Cortex of kidney (tissue), 1 donor: ENCODE measurements at places on chromosomes 5 and 9.

DNA sequence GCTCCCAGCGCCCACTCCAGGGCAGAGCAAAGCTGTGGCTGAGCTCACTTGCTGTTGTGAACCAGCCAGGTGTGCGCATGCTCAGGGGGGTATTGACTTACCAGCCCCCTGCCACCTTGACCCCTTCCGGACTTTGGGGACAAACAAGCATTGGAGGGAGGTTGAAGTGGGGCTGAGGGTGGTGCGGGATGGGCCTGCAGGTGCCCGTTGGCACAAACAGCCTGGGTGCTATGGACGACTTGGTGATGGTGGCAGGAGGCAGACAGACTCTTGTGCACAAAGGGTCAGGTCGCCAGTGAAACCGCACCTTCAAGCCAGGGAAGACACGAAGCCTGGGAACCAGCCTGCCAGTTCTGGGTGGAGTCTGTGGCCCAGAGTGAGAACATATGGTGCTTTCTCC lies 858.5 kb upstream of the PTPRD start:
- no peak for DNase-seq

- DNase-seq, result no peak
Measured at GRCh38 chr5:38603691-38604090, 47.2 kb upstream of the LIFR start.

DNA sequence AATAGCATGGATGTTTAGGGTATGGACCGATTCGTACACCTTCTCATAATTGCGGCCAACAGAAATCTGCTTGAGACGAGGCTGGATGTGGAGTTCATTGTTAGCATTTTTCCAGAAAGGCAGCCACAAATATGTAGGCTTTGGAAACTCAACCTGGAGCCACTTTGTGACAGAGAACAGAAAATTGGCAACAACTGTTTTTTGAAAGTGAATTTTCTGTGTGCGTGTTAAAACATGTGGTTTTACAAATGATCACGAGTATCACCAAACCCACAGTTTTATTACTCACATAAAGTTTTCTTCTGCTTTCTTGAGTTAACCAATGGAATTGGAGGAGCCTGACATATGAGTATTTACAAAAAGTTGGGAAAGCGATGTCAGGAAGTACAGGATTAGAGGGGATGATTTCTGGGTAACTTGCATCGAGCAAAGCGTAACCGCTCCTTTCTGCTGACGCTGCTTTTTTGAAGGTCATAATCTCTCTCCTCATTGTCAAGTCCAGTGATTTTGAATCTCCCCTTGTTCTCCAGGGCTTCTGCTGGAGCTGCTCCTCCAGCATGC lies 138.5 kb upstream of the TAF11L2 start:
- no peak for DNase-seq

GRCh38 chr9:136306211-136307208 lies 2.6 kb upstream of the CCDC187 start:
- no peak for DNase-seq

- no peak for DNase-seq
Measured at GRCh38 chr9:129610473-129611306, 10.2 kb downstream of the C9orf50 start.

- DNase-seq, result no peak
Measured at GRCh38 chr5:108238936-108239887, 142.7 kb downstream of the FBXL17 start.

DNA sequence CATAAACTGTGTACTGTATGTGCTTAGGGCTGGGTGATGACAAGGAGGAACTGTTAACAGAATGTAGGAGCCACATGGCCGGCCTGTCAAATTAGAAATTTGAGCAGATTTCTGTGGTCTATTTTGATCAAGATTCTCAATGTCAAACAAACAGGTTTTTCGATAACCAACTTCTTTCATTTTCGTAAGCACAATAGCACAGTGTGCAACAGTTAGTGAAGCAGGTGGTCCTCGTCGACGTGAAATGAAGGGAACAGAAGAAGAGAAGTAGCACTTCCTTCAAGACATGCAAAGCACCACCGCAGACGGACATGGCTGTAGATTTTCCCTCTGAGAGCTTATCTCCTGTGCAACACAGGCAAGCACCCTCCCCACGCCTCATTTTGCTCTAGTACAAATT lies 252.1 kb downstream of the CRB2 start:
- no peak for DNase-seq

GRCh38 chr5:90119531-90119971 lies 290.0 kb downstream of the CETN3 start:
- DNase-seq, result no peak

DNA sequence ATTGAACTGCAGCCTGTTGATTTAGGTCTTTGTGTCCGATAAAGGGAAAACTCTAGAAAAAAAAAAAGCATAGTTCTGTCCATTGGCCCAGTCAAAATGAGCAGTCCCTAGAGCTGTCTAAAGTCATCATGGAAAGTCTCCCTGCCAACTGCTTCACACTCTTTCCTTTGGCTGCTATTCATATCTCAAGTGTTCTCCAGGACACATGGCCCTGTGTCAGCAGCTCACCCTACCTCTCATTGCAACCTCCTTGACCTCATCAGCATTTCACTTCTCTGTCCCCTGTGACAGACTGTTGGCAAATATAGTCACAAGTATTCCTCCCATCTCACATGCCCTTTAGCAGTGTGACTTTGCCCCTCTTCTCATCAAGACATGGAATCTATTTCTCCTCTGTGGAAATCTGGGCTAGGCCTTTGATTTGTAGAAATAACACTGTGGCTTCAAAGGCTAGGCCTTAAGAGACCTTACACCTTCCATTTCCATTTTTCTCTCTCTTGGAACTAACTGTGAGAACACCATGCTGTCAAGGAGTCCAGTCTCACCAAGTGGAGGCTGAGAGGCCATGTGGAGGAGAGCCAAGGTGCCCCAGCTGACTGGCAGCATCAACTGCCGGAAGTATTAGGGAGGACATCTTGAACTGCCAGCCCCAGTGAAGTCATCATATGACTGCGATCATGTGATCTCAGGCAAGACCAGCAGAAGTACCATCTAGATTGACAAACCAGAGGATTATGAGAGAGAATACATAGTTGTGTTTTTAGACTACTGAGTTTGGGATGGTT lies 149.4 kb upstream of the TARS1 start:
- DNase-seq, result no peak

GRCh38 chr5:173454361-173454735 lies 126.1 kb upstream of the STC2 start:
- DNase-seq, result no peak

- no peak for DNase-seq
Measured at GRCh38 chr5:149605354-149605997, 24.2 kb downstream of the ARHGEF37 start.

DNA sequence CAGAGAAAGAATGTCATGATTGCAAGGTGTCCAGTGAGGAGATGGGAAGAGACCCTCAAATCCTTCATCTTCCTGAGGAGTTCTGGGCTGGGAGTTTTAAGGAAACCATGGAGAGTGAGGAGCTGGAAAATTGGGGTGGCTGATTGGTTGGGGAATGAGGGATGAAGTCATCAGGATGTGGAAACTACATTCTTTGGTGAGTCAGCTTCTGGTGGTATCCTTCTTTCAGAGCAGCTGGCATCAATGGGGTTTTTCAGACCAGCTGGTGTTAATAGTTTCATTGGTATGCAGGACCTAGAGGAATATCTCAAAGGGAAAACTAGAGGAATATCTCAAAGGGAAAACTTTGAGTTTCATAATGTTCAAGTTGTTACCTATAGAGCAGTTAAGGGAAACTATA lies 45.2 kb downstream of the RNF180 start:
- no peak for DNase-seq

GRCh38 chr5:150589862-150590601 lies 50.4 kb upstream of the SYNPO start:
- DNase-seq, result no peak

- DNase-seq, result no peak
Measured at GRCh38 chr9:86279839-86280238, 2.5 kb downstream of the ISCA1 start.

GRCh38 chr9:20319641-20320337 lies 302.5 kb downstream of the MLLT3 start:
- DNase-seq, result no peak

- no peak for DNase-seq
Measured at GRCh38 chr5:135695656-135696313, 117.0 kb upstream of the CXCL14 start.

DNA sequence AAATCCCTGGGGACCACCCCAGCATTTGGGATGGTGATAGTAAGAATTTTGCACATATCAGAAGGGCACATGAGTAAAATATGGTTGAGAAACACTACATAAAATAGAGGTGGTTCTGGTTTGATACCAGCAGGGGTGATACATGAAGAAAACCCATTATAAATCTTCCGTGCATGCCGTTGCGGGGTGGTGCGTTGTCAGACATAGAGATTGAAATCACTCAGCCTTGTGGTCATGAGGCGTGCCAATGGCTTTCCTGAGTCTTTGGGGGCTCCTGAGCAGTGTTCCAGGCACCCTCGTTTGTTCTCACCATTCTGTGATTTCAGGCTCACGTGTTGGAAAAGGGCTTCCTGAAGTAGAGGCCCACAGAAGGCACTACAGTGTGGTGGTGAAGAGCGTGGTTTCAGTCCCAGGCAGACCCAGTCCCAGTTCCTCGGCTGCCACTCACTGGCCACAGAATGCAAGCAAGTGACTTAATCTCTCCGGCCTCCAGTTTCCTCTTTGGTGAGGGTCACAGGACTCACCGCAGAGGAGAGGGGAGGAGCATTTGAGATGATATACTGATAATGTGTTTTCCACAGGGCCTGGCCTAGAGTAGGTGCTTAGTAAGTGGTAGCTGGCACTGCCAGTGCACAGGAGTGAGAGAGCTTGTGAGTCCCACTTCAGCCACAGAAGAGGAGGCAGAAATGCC lies 20.5 kb upstream of the GLRX start:
- no peak for DNase-seq

DNA sequence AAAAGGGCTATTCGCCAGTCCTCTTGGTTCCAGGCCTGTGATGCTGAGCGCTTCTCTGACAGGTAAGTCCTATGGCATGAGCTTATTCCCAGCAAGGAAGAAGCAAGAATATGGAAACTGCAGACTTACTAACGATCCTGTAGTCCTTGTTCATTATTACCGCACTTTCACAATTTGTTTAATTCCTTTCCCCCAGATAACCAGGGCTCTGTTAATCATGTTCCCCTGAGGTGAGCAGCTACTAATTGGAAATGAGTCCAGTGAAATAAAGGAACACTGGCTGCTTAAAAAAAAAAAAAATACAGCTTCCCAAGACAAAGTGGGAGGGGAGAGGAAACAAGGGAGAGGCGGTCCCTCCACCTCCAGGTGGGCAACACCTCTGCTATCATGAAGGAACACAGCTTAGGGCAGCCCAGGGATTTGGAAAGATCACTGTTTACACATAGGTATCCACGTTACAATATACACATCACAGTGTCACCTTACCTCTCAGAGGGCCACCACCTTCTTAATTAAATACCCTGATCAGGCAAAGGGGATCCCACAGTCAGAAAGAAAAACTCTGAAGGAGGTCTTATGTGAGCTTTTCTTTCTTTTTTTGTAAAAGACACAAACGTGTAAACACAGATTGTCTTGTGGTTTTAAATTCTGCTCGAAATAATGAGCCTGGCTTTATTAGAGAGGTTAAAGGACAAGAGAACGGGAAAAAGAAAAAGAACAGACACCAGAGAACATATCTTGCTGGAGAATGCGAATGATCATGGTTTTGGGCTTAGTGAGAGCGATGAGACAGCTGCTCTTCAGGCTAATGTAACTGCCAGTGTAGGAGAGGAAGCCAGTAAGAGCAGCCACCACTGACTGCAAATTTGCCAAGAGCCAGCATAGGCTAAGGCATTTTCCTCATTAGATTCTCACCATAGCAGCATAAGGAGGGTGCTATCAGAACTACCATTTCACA lies 258.6 kb downstream of the CRB2 start:
- DNase-seq, result no peak

- no peak for DNase-seq
Measured at GRCh38 chr9:136568288-136569081, 22.6 kb upstream of the NOTCH1 start.

DNA sequence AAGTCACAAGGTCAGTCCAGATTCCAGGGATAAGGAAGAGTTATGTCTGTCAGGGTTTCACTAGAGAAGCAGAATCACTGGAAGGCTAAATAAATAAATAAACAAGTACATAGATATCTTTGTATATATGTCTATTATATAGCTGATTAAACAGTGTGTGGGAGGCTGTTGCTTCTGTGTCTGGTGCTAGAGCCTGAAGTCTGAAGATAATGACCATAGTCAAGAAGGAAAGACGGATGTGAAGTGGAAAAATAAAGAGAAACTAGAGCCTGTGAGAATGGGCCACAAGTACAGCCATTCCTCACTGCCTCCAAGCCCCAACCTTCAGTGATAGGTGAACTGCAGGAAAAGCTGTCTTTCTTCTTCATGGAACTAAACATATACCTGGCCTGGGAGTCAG lies 4.1 kb upstream of the TMED7 start:
- no peak for DNase-seq

GRCh38 chr5:97364731-97365130 lies 181.7 kb upstream of the RIOK2 start:
- DNase-seq, result no peak

DNA sequence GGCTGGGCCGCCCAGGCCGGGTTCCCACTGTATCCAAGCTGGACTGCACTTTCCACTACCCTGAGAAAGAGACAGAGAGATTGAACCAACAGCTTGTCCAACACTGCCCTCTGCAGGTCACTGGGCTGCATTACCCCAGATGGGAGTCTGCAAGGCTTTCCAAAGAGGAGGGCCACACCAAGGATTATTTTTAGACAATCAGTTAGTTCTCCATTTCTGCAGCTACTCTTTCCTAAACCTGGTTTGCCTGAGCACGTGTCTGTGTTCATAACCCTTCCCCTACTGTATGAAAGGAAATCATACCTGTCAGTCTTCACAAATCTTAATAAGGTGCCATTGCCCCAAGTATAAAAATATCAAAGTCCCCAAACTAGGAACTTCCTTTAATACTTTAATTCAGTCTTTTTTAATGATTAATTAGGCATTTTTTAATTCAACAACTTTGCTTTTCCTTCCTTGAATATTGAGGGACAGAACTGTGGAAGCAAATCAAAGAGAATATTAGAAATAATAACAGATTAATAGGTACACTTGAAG lies 13.4 kb upstream of the FGF1 start:
- DNase-seq, result no peak

DNA sequence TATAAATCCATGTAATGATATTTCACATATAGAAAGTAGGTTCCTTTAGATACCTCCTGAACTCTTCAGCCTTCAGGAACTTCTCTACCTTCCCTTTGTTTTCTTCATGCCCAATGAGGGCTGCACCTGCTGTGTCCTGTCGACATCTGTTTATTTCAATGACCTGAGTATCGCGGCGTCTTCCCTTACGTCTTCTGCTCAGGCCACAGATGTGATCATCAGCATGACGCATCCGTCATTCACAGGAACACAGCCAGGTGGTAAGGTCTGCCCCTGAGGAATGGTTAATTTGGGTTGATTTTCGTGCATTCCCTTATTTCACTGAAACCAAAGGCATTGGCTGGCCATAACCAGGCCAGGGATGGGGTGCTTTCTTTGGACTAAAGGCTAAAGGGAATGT lies 217.1 kb downstream of the MED10 start:
- DNase-seq, result no peak

GRCh38 chr5:124912638-124913328 lies 166.3 kb upstream of the ZNF608 start:
- DNase-seq, result no peak

GRCh38 chr5:134813407-134813806 lies 32.4 kb upstream of the C5orf24 start:
- DNase-seq, result no peak

GRCh38 chr9:3893519-3893918 lies 367.7 kb upstream of the RFX3 start:
- DNase-seq, result no peak
